Activated naive CD4-positive, alpha-beta T cell (primary cell): ENCODE measurements at places on chromosomes 2 and 18.

DNA sequence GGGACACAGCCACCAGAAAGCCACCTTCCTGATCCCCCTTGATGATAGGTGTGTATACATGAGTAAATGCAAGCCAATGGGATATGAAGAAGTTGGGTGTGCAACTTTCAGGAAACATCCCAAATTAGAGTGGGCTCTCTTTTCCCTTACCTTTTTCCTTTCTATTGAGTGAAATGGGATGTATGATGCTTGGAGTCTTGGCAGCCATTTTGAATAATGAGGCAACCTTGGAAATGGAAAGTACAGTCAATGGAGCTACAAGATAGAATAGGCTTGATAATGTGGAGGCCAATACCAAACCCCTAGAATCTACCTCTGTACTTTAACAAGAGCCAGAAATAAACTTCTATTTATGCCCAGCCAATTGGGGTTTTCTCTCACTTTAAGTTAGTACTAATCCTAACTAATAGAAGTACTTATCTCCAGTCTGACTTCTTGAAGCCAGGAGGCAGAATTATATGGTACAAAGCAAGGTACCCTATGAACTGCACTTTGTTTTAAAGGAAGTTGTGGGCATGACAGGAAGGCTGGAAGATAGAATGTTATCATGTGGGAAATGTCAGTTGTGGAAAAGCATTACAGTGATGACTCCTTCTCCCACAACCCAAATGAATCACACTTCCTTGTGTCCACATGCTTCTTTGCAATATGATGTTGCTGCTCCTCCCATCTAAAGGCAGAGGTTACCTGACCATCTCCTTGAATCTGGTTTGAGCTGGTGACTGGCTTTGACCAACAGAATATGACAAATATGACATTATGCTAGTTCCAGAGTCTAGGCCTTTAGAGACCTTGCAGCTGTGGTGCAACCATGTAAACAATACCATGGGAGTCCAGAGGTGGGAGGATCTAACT, 12.9 kb upstream of the NABP1 start:
- no peak for DNase-seq

GRCh38 chr2:46230115-46230571, 67.1 kb upstream of the EPAS1 start:
- no peak for DNase-seq

DNA sequence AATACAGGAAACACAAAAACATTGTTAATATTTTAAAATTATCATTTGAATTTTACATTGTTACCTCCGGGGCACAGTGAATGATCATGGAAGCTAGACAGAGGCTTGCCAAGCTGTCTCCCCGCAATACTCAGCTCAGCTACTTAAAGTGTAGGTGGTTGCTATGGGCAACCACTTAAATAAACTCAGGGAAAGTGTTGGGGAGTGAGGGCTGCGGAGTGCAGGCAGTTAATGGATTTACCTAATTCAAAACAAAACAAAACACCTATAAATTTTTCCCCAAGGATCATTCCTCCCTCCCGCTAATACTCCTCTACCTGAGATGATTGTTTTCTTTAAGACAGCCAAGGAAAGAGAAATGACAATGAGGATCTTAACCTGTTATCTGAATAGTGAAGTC, 349.5 kb downstream of the TGIF1 start:
- DNase-seq: no peak

DNA sequence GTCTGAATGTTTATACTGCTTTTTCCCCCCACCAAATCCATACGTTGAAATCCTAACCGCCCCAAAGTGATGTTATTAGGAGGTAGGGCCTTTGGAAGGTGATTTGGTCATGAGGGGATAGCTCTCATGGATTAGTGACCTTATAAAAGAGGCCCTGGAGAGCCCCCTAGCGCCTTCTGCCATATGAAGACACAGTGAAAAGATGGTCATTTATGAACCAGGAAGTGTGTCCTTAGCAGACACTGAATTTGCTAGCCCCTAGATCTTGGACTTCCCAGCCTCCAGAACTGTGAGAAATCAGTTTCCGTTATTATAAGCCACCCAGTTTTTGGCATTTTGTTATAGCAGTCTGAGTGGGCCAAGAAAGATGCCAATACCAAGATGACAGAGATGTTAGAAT, 7.2 kb upstream of the TSN start:
- no peak for DNase-seq

DNA sequence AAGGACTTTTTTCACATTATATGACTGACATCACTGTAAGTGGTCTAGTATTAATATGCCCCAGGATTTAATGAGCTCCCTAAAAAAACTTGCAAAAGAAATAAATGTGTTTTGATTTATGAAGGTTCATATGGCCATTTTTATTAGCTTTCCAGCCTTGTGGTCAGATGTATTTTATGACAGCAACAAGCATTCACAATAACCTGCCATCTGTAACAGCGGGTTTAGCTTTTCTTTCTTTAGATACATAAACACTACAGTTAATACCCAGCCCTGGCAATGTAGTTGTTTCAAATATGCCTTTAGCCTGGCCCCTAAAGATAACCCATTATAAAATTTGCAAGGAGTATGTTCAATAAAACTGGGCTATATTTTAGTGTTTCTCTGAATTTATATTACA, 1063.8 kb downstream of the SOCS6 start:
- DNase-seq: no peak

DNA sequence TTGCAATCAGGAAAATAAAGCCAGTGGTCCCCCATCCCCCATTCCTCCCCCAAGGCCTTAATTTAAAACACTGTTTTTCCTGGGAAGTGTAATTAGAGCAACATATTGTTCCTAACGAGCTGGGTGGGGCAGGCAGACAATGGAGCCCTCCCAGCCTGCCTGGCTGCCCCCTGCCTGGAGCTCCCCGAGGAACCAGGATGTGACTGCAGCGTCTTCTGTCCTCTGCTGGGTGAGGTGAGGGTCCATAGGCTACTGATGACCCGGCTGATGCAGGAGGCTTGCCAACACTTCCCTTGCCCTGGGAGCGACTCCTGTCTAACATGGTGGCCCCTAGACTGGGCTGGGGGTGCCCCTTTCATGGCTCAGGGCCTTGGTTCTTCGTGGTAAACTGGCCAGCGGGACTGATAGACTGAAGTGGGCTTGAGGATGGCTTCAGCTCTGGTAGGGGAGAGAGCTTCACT, 152.4 kb downstream of the DYSF start:
- no peak for DNase-seq

GRCh38 chr2:215283221-215283620, 28.6 kb upstream of the ATIC start:
- DNase-seq: no peak

DNA sequence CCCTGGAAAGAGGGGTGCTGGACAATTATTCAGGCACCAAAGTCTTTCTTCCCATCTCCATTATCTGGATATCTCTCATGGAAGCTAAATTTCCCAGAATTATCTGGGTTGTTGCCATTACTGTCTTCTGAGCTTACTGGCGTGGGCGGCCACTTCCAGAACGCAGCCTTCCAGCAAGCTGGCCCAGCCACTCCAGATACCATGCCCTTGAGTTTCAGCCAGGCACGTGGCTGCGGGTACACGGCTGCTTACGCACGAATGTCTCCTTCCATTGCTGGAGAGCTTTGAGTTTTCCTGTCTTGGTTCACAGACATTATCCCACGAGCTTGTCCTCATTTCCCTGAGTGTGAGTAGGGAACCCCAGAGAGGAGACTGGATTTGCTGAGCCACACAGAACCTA, 32.7 kb downstream of the CELF4 start:
- no peak for DNase-seq

- DNase-seq: no peak
Measured at GRCh38 chr2:197137826-197138477, 172.6 kb downstream of the ANKRD44 start.

DNA sequence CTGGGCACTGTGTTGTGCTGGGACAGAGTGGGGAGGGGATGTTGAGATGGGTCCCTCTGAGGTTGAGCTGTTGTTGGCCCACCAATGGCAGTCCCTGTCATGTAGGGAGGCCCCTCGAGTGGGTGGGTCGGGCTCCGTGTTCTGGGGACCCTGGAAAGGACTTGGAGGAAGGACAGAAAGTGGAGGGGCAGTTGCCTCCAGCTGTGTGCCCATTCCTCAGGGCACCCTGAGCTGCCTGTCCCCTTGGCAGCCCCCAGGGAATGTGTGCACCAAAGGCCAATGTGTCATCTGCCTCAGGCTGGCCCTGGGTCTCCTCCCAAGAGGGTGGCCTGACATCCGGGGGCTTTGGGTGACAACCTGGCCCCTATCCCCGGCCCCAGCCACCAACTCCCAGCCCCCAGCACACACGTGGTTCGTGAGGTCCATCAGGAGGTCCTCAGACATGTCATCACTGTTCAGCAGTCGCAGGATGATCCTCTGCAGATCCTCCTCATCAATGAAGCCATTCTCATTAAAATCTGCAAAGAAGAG, 57.7 kb downstream of the CIB4 start:
- DNase-seq: no peak

DNA sequence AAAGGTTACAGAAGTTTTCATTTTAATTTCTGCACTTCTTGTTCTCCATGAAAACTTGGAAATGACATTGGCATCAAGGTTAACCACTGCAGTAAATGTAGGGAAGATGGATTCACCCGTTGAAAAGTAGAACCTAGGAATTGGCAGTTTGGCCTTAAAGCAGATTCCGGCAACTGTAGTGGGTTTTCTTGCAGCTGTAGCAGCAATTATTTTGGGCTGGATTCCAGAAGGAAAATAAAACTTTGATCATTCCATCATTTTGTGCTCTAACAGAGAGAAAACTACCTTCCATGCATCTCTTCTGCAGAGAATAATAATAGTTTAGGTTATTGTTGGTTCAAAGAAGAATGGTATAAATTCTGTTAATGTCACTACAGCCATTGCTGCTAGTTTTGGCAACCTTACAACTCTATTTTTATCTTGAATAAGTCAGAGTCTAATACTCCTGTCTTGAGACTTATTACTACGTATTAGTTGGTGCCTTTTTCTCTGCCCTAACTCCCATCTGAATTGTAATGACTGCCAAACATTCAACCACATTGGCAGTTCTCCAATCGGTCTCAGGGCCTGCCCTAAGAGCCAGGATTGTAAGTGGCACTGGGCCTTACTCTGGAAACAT, 178.1 kb upstream of the PIEZO2 start:
- DNase-seq: no peak

- no peak for DNase-seq
Measured at GRCh38 chr18:55529581-55529980, 58.4 kb downstream of the TCF4 start.
